ENCODE measurements at places on chromosomes 5 and 9. TPM values are rescaled to one million over a fixed set of nuclear protein-coding genes. Genes with fewer than 3 reads are reported as not detected.
A peak's percentile ranks its signal among the peaks of the same experiment; 100 is the strongest.

- no peak for DNase-seq
Measured at GRCh38 chr5:157345485-157345884, 79.6 kb downstream of the CYFIP2 start.

GRCh38 chr5:67510204-67510603 is 313.6 kb upstream of the CD180 start:
- DNase-seq, result no peak

DNA sequence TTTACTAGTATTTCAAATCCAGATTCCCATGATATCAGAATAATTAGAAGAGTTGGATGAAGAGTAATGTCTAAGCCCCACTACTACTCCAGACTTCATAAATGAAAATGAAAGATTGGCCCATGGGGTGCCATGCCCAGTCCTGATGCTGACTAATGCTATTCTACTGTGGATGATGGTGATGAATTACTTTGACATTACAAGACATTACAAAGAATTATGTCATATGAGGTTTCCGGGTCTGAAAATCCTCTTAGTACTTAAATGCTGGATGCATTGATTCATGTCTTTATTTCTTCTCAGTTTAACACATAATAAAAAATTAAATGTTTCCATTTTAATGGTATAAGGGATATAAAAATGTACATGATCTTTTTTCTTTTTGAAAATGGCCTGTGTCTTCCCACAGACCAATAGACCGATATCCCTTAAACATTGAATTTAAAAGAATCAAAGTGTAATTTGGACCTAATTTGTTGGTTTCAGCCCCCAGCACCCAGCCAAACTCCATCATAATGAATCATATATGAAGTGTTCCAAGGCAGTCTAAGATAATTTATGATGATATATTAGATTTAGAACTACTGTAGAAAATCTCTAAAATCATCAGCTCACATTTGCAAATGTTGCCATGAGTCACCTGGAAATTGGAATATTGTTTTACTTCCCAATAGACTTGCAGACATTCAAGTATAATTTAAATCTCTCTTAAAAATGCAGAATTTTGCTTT is 223.6 kb upstream of the SGCD start:
- no peak for DNase-seq

TARS1 gene
- polyA plus RNA-seq, result 102 TPM

DNA sequence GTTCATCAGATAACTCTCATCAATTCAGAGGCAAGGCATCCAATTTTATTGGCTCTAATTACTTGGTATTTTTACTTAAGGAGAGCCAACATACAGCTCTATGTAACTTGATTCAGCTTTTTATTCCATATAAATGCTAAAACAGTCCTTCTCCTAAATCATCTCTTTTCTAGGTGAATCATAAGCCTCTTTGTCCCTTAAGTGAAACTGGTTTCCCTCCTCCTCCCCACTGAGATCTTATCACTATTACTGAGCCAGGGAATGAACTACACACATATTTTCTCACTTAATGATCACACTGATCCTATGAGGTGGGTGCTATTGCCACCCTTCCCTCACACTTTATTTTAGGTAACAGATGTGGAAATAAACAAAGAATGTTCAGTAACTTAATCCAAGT is 1143.8 kb downstream of the MAT2B start:
- DNase-seq, result no peak

DNA sequence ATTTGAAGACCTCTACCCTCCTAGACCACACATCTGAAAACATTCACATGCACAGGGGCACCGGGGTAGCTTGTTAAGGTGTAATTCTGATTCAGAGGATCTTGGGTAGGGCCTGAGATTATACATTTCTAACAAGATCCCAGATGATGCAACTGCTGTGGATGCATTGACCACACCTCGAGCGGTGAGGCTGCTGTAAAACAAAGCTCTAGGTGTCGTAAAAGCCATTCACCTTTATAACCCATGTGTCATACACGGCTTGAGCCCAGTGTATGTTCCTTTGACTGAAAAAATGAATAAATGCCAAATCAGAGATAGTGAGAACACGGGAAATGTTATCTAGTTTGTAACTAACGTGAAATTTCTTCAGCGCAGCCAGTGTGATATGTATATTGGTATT is 1578.2 kb upstream of the WWC1 start:
- DNase-seq, result no peak

PFN3 gene
- not detected for polyA plus RNA-seq

GRCh38 chr9:21317956-21318923 is 13.1 kb upstream of the IFNA5 start:
- peak; percentile 36 for DNase-seq

- DNase-seq, result no peak
Measured at GRCh38 chr5:28808967-28809810, 1770.8 kb upstream of the CDH9 start.

DNM1 gene
- 59.5 TPM for polyA plus RNA-seq

- no peak for DNase-seq
Measured at GRCh38 chr5:180360078-180360957, 7.2 kb upstream of the GFPT2 start.

- DNase-seq, result no peak
Measured at GRCh38 chr5:24571302-24571701, 73.5 kb downstream of the CDH10 start.

ENC1 gene
- polyA plus RNA-seq, result 148 TPM

GRCh38 chr5:82244854-82245635 is 33.1 kb downstream of the RPS23 start:
- DNase-seq, result no peak

- no peak for DNase-seq
Measured at GRCh38 chr9:74125941-74126340, 371.2 kb upstream of the RORB start.

DNA sequence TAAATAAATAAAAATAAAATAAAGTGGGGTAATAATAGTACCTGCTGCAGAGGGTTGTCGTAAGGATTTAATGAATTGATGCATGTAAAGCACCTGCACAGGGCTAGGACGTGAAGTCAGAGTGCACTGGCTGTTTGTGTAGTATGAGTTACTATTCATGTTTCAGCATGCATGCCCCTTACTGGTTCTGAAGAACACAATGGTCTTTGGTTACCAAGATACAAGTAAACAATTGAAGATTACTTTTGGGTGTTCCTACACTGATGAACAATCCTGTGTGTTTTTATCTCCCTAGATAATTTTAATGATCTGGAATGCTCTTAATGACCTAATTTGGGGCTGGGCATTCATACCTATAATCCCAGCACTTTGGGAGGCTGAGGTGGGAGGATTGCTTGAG is 23.2 kb upstream of the PRRC2B start:
- no peak for DNase-seq

C5orf58 gene
- 0.29 TPM for polyA plus RNA-seq

DNA sequence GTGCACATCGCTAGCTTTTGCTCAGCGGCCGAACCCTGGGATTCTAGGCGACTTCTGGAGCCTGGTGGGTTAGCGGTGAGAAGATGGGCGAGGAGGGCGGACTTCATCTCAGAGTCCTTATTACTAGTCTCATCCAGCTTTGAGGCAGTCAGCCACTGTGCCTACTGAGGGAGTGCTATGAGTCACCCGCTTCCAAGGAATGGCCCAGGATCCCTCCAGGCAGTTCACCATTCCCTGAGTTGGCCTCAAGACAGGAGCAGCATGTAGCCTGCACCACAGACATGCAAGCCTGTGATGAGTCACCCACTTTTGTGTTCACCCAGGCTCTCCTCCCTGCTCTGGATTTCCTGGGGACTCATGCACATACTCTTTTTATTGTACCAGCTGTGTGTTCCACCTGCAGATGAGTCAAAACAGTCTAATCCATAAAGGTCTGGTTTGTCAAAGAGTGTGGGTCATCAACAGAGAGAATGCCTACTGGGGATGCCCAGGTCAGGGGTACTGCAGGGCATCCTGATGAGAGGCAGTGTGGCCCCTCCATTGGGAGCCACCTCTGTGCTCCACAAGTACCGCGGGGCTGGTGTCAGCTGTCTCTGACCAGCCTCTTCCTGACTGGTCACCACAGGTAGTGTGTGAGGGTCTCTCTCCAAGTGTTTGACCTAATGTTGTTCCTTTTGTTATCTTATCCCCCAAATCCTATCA is 20.2 kb downstream of the SLC22A5 start:
- no peak for DNase-seq

DNA sequence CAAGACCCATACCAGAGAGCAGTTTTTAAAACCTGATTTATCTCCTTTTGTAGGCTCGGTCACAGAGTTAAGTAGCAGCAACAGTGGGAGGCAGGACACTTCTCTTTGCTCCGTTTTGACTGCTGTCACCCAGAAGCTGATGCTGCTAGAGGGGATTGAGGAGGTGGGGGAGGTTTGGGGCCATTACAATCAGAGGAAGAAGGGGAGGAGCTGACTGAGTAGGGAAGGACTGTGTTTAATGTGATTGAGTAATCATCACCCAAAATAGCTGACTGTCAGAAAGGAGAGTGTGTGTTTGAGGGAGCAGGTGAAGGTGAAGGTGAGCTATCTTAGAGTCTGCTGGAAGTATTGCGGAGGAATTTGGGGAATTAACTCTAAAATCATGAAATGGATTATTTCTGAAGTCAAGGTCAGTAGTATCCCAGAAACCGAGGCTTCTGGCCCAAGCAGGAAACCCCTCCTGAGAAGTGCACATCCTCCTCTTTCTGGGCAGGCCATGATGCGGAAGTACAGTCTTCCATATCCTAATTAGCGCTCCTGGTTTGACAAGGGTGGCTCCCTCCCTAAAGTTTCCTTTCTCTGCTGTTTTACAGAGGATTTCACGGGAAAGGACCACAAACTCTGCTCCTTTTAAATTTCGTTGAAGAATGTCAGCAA is 214.9 kb downstream of the PLK2 start:
- no peak for DNase-seq

MAN2A1 gene
- 31.7 TPM for polyA plus RNA-seq

OCLN gene
- polyA plus RNA-seq, result 49.4 TPM

GABRA1 gene
- polyA plus RNA-seq, result 2.2 TPM

RASGRF2 gene
- 1.8 TPM for polyA plus RNA-seq

DNA sequence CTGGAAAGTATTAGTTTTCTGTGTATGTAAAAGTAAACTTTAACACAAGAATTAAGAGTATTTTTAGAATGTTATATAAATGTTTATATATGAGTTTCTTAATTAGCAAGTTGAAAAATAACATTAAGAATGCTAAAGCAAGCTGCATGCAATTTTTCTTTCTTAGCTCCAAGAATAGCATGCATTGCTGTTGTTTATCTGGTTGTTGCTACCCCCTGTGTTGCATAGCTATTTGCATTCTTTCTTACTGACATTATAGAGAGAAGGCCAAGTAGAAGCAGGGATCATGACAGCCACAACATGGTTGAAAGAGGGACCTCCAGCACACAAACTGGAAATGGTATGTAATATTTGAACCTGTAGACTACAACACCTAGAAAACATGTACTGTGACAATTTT is 94.8 kb downstream of the ERCC6L2 start:
- no peak for DNase-seq

DNA sequence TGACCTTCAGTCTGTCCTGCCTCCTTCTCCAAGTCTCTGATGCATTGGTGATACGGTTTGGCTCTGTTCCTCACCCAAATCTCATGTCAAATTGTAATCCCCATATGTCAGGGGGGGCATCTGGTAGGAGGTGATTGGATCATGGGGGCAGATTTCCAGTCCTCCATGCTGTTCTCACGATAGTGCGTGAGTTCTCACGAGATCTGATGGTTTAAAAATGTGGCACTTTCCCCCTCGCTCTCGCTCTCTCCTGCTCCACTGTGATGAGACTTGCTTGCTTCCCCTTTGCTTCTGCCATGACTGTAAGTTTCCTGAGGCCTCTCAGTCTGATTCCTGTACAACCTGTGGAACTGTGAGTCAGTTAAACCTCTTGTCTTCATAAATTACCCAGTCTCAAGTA is 14.7 kb upstream of the ANKRD34B start:
- no peak for DNase-seq

PIP5K1B gene
- 2.7 TPM for polyA plus RNA-seq

DNA sequence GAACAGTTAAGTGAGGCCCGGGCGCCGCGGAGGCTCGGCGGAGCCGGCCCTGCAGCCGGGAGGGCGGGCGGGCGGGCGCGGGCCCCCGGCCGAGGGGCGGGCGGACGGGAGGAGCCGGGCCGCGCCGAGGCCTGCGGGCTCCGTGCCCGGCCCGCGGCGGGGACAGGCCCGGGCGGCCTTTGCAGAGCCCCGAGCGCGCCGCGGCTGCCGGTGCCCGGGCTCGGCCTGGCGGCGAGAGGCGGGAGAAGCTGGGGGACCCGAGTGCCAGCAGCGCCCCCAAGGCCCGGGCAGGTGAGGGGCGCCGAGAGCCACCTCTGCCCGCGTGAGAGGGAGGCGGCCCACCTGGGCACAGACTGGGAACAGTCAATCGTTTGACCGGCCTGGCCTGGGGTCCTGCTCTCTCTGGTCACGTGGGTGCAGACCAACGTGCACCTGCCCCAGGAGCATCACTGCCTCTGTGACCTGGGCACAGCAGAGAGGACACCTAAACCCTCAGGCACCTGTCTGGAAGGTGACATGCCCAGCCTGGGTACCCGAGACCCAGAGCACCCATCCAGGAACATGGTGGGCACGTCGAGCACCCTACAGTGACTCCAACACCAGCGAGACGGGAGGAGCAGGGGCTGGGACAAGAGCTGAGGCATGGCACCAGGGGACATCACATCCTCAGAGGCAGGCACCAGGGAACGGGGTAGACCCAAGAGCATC is 531 bp downstream of the MVB12B start:
- DNase-seq, result no peak

SPATA31E1 gene
- polyA plus RNA-seq, result not detected

- DNase-seq, result no peak
Measured at GRCh38 chr5:169801324-169801777, 164.3 kb downstream of the DOCK2 start.
